HL-60 (cell line): ENCODE measurements at places on chromosomes 7 and 10.

DNA sequence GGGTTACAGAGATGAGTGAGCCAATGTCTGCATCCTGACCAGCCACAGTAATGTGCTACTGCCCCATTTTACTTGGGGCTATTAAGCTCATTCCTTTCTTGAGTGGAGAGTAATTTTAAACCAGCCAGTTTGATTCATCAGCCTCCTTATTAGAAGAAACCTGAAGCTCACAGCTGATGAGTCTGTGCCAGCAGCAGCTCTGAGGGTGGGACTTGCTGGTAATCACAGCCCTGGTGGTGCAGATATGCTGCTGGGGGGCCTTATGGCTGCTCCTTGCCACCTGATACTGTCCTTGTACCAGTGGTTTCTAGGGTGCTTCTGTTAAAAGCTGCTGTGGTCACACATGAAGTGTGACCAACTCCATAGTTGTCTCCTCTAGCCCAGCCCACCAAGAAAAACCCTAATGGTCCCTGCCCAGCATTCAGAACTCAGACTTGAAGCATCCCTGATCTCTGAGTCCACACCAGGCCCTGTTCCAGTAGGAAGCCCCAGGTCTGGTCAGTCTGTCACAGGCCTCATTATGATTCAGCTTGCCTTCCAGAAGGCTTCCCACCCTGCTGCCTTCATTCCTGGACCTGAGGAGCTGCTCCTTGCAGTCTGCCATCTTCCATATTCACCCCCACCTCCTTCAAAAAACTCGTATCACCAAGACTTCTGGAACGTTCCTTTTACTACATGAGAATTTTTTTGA is 28.9 kb upstream of the RBM20 start:
- DNase-seq: no peak

- no peak for DNase-seq
Observed at GRCh38 chr10:42367532-42368230, 270.7 kb downstream of the ZNF33B start.

DNA sequence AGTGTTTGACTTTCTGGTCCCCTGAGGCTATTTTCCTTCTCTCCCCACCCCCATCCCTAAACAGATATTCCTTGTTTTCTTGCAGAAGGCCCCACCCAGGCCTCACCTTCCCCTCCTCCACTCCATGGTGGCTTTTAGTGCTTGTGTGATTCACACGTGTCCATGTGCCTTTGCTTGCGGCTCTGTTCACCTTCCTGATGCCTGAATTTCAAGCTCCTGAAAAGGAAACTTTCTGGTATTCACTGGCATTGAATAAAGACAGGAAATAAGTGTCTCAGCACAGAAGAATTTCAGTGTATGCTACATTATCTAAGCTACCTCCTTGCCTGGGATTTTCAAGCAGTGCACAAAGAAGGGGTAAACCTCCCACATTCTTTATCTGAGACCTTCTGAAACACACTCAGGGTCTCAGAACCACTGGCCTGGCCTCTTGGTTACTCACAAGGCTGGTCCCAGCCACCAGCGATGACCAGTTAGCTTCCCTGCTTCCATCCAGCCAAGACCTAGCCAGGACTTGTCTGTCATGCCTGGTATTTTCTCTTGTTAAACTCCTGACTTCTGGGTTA is 17.2 kb upstream of the UBE2H start:
- no peak for DNase-seq

DNA sequence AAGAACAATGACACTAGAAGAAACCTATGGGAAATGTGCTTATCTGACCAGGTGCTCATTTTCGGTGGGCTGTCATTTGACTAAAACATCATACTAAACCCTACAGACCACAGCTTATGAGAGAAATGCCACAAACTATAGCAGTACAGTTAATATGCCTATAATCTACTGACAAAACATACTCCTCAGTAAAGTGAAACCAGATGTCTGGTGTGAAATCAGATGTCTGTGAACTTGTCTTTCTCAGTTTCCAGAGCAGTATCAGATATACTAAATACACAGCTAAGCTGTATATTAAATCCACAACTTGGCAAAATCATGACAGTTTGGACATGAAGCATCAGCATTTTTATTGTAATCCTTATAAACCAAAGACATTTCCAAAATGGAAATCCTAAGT is 3.3 kb downstream of the IMMP2L start:
- DNase-seq: no peak
